ENCODE measurements at places on chromosomes 16 and 17. TPM values are rescaled to one million over a fixed set of nuclear protein-coding genes. Genes with fewer than 3 reads are reported as not detected.

Gene SPNS2
- total RNA-seq: 11.0 TPM

- DNase-seq: no peak
Observed at GRCh38 chr17:66514227-66514806, 211.9 kb downstream of the PRKCA start.

- DNase-seq: no peak
Observed at GRCh38 chr16:19522397-19522732, 467 bp upstream of the GDE1 start.

Gene HS3ST6
- total RNA-seq: not detected

Gene ARMC7
- 2.4 TPM for total RNA-seq

DNA sequence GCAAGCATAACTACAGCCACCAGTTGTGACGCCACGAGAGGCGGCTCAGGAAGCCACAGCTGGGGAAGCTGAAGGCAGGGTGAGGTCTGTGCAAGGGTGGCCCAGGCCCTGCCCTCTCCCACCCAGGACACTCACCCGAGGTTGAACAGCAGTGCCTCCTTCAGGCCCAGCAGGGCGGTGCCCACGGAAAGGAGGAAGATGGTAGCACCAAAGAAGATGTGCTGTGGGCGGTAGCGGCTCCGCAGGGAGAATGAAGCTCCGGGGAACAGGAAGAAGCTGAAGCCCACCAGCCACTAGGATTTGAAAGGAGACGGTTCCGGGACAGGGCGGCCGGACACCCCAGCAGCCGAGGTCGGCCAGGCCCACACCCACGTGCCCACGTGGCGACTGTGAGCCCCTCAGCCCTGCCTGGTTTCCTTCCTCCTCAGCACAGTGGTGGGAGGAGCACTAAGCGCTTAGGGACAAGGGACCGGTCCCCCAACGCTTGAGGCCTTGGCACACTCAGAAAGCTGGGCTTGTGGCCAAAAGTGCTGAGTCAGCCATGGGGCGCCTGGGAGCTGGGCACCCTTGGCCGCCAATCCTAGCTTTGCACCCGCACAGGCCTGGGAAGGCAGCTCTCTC, 11.0 kb downstream of the CYB561 start:
- DNase-seq: peak; percentile 84

All from frontal cortex (tissue), 4 donors.